ENCODE measurements at places on chromosomes 3 and 15.

- no peak for DNase-seq
These were observed 18.9 kb upstream of the CSPG4 start for GRCh38 chr15:75731248-75732151.

- no peak for DNase-seq
These were observed 15.3 kb downstream of the SLC28A1 start for GRCh38 chr15:84899750-84900149.

DNA sequence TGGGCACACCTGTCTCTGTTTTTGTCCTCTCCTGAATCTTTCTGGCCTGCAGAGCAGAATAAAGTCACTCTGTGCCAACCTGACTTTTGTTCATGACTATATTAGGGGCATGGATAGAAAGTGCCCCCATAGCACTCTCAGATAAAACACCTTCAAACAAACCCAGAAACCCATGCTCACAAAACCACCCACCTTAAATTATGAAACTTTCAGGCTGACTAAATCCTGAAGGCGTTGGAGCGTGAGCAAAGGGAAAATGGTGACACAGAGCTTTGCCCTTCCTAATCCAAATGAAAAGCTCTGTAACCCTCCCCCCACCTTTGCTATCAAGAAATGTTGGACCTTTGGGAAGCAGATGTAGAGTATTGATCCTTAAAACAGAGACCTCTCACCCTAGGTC lies 138.9 kb downstream of the IGF1R start:
- no peak for DNase-seq

DNA sequence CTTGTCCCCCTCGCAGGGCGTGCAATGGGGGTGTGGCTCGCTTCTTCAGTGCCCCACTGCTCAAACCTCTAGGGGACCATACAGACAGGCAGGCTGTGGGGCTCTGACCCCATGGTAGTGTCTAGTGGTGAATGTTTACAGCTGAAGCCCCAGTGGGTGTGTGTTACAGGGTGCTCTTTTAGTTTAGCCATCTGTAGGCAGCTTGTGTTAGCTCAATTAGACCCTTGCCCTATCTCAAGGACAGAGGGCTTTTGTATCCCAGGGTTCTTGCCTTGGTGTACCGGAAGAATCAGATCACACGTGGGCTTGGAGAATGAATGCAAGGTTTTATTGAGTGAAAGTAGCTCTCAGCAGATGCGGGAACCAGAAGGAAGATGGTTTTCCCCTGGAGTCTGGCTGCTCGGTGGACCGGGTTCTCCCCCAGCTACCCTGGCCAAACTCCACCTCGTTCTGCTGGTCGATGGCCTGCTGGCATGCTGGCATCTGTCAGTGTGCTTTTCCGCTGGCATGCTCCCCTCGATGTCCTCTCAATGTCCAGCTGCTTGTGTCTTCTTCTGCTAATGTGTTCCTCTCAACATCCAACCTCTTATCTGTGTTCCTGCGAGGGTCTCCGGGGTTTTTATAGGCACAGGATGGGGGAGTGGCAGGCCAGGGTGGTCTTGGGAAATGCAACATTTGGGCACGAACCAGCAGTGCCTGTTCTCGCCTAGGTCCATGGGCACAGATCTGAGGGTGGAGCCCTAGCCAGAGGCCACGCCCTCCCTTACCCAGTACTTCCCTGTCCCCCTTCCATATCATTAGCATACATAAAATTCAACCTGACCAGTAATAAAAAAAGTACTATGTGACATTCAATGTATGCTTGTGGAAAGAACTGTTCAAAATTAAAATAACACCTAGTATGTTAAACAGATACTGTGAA lies 6.6 kb downstream of the SPCS1 start:
- no peak for DNase-seq

- no peak for DNase-seq
These were observed 1.4 kb downstream of the DNAJA4 start for GRCh38 chr15:78265752-78266224.

DNA sequence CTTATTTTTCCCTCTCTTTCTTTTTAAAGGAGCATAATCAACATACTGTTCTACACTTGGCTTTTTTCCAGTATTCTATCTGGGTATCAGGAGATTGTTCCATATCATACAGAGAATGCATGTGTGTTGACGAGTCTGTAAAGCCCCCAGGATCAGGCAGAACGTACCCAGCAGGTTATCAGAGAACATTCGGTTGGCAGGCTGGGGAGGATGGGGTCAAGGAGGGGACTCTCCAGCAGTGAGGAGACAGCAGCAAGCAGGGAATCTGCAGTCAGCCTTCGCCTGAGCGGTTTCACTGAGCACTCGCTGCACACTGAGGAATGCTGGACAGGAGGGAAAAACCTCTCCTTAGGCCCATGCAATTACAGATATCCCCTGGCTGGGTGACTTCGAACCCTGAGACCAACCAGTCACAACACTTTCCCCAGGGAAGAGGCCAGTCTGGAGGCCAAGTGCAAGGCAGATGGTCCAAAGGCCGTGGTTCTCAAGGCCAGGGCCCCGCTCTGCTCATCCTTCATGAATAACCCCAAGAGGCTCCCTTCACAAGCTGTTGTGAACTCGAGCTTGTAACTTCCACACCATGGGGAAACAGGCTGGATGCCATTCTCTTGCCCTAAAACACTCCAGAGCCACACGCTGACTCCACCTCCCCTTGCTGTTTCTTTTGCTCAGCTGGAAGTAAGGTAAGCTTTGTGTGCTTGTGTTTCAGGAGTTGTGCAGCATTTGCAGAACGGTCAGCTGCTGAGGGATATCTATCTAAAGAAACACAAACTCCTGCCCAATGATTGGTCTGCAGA lies 60.1 kb downstream of the PXYLP1 start:
- no peak for DNase-seq

GRCh38 chr3:111787556-111788463 lies 71.3 kb upstream of the PHLDB2 start:
- DNase-seq = no peak

- no peak for DNase-seq
These were observed 13.1 kb downstream of the MRPL47 start for GRCh38 chr3:179591313-179591712.

GRCh38 chr3:173135059-173135458 lies 6.0 kb downstream of the SPATA16 start:
- no peak for DNase-seq

DNA sequence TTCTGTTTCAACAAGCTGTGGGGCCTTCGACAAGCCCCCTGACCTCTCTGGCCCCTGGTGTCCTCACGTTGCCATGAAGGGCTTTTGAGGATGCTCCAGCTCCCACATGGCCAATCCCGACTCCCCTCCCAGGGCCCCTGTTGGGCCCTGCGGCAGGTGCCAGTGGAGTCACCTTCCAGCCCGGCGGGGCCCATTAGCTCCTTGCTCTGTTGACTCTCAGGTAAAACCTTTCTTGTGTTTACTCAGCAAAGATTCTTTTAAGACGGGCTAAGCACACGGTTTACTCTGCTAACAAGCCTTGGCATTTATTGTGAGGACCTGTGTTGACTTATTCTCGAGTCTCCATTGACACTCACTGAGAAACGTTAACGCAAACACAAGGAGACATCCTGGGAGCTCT lies 15.0 kb downstream of the RPLP1 start:
- no peak for DNase-seq

GRCh38 chr3:127796831-127797150 lies 25.5 kb downstream of the MGLL start:
- no peak for DNase-seq

- DNase-seq = no peak
These were observed 333.9 kb upstream of the THRB start for GRCh38 chr3:24828551-24828950.

DNA sequence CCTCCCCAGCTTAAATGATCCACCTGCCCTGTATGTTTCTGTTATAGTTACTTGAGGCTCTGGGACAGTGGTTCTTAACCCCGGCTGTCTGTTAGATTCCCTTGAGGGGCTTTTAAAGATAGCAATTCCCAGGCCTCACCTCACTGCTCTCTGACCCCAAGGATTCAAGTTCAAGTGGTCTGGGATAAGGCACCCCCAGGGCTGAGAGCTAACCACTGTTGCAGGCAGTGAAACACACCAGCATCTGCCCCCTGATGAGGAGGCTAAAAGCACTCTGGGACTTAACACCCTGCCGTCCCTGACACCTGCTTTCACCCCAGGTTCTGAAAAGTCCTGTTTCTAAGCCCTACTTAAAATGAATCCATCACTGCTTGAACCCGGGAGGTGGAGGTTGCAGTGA lies 103.7 kb downstream of the LRRK1 start:
- DNase-seq = no peak

DNA sequence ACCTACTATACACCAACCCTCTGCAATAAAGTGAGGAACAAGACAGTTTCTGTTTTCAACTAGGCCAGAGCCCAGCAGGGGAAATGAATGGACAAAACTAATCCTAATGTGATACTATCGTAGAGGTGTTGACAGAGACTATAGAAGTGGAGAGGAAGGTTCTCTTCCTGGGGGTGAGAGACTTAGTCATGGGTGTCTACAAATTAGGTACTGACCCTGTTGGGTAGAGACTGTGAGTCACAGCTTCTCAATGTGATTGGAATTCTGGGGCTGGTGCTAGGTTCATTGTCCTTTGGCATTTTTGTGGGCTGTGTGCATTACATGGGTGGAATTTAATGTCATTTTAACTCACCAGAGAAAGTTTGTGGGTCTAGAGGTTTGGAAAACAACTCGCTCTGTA lies 79.3 kb downstream of the ADAMTSL3 start:
- no peak for DNase-seq

DNA sequence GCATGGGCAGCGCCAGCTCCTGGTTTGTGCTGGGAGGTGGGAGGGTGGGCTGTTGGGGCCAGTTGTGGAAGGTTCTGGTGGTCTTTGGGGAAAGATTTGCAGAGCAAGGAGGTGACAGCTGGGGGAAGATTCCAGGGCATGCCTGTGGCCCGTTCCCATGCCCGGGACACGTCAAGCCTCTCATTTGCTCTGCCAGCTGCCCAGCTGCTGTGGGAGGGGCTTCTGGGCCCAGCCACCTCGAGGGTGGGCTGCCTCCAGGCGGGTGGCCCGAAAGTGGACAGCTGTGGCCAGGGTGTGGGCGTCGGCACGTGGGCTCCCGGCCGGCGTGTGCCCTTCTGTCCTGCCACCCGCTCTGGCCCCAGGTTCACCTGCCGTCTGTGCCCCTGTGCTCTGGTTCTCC lies 17.2 kb downstream of the PLXNA1 start:
- DNase-seq = no peak

DNA sequence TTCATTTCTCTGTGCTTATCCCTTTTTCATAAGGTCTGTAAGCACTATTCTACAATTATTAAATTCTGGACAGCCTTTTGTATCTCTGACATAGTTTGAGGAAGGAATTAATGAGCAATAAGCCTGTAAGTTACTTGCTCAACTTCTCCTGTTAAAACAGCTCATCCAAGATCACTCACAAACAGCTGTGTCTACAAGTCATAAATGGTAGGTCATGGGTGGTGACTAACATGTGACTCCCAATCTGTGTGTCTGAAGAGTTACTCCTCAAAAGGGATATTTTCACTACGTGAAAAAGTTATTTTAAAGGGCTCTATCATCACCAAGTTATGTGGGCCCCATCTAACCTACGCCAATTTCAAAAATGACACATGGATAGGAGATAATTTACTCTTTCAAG lies 145.2 kb upstream of the CBLB start:
- DNase-seq = no peak

DNA sequence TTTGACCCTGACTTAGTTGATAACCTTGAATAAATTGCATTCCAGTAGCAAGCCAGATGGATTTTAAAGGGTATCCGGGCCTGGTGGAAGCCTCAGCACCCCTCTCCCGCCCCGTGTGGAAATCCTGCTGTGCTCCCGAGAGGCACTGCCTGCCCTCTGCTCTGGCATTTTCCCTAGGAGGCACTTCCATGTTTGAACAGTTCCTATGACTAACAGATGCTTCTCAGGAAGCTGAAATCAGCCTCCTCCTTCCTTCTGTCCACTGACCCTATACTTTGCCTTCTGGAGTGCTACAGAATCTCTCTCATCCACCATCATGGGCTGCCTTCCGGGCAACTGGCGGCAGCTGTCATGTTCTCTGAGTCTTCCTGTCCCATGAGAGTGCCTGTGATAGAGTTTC lies 90.8 kb downstream of the GABRG3 start:
- no peak for DNase-seq

GRCh38 chr15:59741274-59741906 lies 52.3 kb upstream of the BNIP2 start:
- DNase-seq = no peak

GRCh38 chr3:136291302-136291701 lies 41.2 kb downstream of the PCCB start:
- no peak for DNase-seq

- DNase-seq = no peak
These were observed 822 bp downstream of the MRPL3 start for GRCh38 chr3:131501949-131502348.

DNA sequence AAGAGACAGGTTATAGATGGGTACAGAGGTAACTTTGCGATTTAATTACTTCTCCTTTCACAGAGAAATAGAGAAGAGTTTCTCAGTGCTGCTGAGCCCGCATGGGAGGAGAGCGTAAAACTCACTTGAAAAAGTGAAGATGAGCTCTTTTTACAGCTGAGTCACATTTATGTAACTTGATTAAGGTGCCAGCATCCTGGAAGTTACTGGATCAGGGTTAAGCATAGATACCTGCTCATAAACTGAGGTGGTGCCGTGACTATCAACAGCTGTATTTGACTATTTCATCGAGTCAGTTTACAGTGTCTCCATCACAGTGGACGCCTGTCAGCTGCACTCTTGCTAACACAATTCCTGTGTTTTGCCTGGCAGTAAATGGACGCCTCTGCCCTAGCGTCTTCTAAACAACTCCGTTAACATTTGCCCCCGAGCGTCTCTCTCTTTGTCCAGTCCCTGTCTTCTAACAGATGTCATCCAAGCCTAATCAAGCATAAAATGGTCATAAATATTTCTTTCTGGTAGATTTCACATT lies 414.6 kb downstream of the FOXP1 start:
- no peak for DNase-seq

DNA sequence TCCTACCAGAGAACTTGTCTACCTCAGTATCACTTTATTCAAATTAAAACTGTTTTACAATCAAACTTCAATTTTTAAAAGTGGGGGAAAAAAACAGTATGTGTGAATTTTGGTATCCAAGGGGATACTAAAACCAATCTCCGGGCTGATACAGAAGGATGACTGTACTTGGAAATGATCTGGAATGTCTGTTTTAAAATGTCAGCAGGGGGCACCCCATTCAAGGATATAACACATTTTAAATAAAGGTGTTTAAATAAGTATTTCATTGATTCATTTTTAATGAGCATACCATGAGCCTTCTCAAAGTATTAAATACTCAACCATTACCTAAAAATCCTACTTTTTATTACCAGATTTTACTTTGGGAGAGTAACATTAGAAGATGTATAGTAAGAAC lies 67.9 kb downstream of the ULK4 start:
- DNase-seq = no peak

- no peak for DNase-seq
These were observed 963.5 kb downstream of the NTRK3 start for GRCh38 chr15:87293031-87293430.

GRCh38 chr3:20930034-20930433 lies 744.0 kb upstream of the SGO1 start:
- peak; percentile 2 for DNase-seq

- DNase-seq = no peak
These were observed 469.3 kb upstream of the CDIN1 start for GRCh38 chr15:36109943-36110658.

DNA sequence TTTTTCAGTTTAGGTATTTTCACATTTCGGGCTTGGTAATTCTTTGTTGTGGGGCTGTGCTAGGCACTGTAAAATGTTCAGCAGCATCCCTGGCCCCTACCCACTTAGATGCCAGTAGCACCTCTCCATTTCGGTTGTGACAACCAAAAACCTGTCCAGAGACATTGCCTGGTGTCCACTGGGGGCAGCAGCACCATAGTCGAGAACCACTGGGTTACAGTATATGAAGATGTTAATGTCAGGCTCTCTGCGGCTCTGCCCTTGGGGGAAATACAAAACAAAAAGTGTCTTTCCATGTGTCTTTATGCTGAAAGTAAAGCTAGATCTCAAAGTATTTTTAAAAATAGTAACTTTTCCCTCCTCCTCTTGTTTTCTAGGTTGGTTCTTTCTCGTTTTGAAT lies 177.2 kb downstream of the ITPR1 start:
- no peak for DNase-seq
